H1 (cell line): ENCODE measurements at places on chromosomes 2 and 18.

GRCh38 chr2:187475499-187476248 is 27.6 kb upstream of the CALCRL start:
- DNase-seq = no peak

DNA sequence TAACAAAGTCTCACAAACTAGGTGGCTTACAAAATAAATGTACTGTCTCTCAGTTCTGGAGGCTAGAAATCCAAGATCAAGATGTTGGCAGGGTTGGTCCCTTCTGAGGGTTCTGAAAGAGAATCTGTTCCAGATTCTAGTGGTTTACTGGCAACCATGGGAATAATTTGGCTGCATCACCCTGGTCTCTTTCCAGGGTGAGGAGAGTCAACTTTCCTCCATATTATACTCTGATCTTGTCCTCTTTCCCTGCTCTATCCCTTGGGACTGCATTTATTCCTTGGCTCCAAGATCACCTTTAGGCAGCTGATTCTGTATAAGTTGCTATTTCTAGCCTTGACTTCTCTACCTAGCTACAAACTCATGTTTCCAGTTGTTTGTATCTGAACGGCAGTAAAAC is 35.2 kb downstream of the SLC40A1 start:
- no peak for DNase-seq

DNA sequence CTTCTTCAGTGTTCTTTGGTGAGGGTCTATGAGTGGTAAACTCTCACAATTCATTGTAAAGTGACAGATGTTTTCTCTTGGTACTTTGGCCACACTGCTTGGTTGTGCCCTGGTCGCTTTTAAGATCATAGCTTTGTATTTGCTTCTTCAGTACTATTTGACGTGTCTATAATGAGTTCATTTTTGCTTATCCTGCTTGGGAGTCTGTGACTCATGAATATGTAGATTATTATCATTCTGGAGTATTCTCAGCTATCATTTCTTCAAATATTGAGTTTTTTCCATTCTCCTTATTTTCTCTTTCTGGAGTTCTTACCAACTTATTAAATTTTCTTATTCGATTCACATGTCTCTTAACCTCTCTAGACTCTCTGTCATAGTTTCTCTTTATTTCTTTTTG is 73.0 kb upstream of the HS6ST1 start:
- no peak for DNase-seq

- no peak for DNase-seq
These were observed 10.1 kb upstream of the FBXO11 start for GRCh38 chr2:47916412-47916811.

GRCh38 chr2:18436503-18437005 is 123.9 kb downstream of the RDH14 start:
- DNase-seq = no peak

DNA sequence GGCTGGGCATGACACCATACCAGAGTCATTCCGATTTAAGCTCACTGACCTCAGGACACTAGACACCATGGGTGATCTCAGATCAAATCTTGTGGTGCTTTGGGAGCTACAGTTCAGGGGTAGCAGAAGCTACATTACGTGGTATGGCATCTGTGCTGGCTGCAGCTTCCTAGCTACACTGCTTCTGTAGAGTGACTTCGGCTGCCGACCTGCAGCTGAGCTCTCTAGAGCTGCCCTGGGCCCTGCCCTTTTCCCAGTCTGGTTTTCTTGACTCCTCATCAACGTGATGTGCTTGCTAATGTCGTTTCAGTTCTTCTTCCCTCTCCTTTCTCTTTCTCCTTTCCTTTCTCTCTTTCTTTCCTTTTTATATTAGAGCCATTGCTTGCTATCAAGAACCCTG is 100.2 kb downstream of the AP1S3 start:
- DNase-seq = peak; percentile 22

DNA sequence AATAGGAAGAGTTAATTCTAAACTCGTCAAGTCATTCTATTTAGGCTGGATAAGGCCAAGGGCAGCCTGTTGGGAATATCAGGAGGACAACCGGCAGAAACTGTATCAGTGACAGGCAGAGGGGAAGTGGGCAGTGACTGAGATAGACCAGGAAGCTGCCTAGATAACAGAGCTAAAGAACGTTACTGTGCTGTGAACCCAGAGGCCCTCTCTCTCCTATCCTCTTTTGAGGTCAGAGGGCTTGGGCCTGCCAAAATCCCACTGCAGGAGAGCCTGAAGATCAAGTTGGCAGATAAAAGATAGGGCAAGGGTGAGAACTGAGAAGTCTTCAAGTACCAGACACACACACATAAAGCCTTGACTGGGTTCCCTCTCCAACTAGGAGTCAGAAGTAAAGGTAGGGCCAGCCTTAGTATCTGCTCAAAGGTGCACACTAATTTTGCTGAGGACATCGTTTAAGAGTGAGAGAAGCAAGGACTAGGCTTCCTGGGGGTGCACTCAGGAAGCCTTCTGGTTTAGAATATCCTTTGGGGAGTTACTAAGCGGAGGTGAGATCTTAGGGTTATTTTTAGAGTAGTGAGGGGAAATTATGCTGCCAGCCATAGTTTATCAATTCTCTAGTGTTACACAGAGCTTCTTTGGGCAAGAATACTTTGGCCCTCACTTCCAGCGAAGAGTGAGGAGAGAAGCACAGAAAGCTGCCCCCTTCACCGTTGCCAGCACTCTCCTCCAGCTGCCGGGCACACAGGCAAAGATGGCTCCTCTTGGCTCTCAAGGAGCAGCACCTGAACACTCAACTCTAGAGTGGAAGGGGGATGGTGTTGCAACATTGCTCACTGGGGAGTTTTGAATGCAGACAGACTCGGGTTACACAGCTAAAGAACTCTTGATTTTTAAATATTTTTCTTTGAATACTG is 9.8 kb downstream of the CAVIN2 start:
- no peak for DNase-seq

- peak; percentile 82 for DNase-seq
These were observed 8.9 kb downstream of the ZFP36L2 start for GRCh38 chr2:43217228-43218154.

- peak; percentile 93 for DNase-seq
These were observed 285.6 kb downstream of the AGAP1 start for GRCh38 chr2:235779444-235779896.

DNA sequence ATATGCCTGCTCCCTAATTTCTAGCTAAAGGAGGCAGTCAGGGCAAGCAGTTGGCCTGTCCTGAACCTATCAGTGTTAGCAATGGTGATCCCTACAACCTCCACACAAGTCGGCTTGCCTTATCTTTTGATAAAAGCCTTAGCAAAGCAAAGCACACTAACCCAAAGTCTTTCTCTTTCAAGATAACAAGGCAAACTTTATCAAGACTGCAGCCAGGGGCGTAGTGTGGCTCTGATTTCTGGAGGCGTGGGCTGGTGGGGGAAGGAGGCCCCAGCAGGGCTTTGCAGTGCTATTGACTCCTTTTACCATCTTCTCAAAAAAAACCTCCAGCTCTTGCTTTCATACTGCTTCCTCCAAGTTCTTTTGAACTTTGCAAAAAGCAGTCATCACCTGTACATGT is 40.2 kb upstream of the LAMA1 start:
- DNase-seq = peak; percentile 30

DNA sequence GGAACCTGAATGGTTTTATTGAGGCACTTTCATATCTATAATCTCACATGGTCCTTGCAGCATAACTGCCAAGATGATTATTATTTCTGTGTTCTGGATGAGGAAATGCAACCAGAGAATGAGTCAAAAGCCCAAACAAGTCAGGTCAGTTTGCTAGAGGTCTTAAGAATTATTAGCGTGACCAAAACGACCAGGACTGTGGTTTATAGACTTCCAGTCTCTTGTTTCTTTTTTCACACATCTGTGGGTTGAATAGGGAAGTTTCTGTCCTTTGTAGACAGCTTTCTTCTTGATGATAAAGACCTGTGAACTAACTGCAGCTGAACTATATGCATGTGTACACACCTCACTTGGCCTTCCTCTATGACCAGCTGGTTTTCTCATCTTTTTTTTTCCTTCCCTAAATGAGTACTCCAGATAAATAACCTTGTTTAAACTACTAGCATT is 13.9 kb downstream of the ADAM23 start:
- DNase-seq = no peak

DNA sequence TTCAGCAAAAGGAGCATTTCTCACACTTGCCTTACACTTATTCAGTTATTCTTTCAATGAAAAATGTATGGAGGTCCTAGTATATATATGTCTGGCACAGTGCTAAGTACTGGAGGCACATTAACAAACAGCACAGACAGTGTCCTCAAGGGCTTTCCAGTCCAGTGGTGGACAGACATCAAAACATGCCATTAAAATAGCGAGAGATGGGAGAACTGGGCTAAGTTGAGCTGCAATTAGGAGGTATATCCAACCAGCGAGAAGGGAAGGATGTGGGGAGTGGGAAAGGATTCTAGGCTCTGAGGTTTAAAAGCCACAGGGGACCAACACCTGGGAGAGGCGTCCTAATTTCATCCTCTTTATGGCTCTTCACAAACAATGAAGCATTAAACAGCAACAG is 127.5 kb upstream of the TTC39C start:
- DNase-seq = no peak

DNA sequence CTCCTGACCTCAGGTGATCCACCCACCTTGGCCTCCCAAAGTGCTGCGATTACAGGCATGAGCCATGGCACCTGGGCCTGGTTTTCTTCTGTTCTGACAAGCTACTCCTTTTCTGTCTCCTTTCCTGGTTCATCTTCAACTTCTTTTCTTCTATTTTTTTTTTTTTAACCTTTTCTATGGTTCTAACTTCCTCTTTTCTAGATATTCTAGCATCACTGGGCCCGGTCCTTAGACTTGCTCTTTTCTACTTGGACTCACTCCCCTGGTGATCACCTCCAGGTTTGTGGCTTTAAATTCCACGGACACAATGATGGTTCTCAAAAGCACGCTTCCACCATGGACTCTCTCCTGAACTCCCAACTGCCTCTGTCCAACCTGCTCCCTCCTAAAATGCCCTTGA is 2.0 kb downstream of the EIF2AK2 start:
- no peak for DNase-seq

- DNase-seq = no peak
These were observed 188.9 kb downstream of the LDLRAD4 start for GRCh38 chr18:13407484-13407883.

DNA sequence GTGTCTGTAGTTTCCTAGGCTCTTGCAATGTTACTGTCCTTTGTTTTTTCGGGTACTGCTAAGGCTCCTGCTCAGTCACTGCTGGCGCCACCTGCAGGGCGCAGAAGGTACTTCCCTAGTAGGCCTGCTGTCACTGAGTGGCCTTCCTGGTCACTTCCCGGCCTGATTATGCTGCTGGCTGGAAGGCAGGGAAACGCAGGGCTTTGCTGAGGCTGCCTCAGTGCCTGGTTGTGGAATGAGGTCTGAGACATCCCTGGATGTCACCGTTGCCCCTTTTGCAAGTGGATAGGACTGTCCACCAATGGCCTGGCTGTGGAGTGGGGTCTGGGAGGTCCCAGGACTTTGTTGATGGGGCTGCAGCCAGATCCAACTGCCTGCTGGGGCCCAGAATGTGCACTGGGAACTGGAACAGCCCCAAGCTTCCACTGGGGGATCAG is 13.1 kb downstream of the DAW1 start:
- DNase-seq = peak; percentile 93

DNA sequence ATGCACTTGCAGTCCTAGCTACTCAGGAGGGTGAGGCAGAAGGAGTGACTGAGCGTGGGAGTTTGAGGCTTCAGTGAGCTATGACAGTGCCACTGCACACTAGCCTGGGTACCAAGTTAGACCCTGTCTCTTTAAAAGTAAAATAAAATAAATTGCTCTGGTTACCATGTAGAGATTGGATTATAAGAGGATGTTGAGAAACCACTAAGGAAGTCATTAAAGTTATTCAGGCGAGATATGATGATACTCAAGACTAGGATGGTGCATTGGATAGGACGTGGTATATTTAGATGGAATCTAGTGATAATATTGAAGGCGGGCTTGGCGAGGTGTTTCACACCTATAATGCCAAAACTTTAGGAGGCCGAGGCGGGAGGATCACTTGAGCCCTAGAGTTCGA is 50.6 kb downstream of the BMPR2 start:
- no peak for DNase-seq

GRCh38 chr2:214127571-214127970 is 283.3 kb upstream of the VWC2L start:
- DNase-seq = no peak

GRCh38 chr18:31880186-31880898 is 62.6 kb downstream of the TRAPPC8 start:
- DNase-seq = no peak

DNA sequence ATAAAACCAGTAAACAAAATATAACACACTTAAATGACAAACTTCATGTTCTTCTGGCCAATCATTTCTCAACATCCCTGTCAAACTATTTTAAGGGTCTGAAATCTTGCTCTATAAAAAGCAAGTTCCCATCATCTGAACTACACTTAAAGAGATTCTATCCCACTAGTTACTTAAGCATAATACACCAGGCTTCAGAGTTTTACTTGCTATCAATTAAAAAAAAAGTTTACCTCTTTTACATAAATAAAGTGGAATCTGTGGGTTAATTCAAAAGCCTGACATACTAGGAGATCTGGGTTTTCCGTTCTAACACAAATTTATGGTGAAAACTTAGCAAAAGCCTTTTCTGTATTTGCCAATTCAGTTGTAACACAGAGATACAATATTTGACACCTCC is 1.9 kb downstream of the CLASP1 start:
- DNase-seq = no peak

- DNase-seq = no peak
These were observed 64.0 kb downstream of the STPG4 start for GRCh38 chr2:47091118-47091517.

- peak; percentile 27 for DNase-seq
These were observed 30.1 kb downstream of the GAREM2 start for GRCh38 chr2:26202981-26203490.
